CD4-positive, alpha-beta T cell treated with Interleukin-2 at 100 ng/mL for 4 hours (primary cell): ENCODE measurements at places on chromosomes 1 and 21.

DNA sequence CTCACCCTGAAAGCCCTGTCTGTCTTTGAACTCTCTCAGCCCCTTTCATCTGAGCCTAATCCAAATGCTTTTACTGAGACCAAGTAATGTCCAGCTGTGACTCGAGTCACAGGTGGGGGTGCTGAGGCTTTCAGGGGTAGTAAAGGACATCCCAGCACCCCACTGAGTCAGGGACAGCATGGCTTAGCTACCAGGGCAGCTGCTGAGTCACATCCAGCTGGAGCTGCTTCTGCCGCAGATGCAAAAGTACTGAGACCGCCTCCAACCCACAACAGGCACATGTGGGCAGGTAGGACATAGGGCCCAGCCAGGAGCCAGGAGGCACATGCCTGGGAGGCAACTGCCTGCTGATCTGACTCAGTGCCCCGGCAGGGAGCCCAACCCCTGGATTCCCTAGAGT, 6.7 kb upstream of the VSIG8 start:
- DNase-seq, result no peak

DNA sequence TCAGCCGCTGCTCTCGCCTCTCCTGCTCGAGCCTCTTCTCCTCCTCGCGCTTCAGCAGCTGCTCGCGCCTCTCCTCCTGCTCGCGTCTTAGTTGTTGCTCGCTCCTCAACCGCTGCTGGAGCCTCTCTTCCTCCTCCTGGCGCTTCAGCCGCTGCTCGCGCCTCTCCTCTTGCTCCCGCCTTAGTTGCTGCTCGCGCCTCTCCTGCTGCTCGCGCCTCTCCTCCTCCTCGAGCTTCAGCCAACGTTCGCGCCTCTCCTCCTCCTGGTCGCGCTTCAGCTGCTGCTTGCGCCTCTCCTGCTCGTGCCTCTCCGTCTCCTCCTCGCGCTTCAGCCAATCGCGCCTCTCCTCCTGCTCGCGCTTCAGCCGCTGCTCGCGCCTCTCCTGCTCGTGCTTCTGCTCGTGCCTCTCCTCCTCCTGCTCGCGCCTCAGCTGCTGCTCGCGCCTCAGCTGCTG, 3.7 kb downstream of the TCHH start:
- DNase-seq, result no peak

GRCh38 chr1:210384625-210385024, 55.9 kb downstream of the HHAT start:
- no peak for DNase-seq

DNA sequence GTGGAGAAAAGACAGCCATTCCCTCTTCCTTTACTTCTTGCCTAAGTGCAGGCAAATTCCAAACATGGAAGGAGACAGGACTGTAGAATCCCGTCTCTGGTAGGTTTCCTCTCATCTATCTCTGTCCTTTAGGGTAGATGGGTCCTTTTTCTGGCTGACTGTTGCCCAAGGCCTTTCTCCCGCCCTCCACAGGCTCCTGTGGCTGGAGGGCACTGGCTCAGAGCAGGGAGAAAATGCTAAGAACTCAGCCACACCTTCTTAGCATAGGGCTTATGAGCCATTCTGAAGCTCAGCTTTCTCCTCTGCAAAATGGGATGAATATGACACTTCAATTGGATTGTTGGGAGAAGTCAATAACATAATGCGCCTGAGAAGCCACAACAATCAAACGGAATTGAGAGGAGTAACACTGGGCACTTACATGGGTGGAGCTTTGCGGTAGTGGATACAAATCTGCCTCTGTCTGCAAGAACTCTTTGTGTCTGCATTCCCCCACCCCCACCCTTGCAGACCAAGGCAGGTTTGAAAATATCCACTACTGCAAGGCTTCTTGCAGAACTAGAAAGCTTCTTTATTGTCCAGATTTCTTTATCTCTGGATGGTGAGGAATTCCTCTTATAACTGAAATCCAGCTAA, 94.7 kb downstream of the CSMD2 start:
- DNase-seq, result no peak

DNA sequence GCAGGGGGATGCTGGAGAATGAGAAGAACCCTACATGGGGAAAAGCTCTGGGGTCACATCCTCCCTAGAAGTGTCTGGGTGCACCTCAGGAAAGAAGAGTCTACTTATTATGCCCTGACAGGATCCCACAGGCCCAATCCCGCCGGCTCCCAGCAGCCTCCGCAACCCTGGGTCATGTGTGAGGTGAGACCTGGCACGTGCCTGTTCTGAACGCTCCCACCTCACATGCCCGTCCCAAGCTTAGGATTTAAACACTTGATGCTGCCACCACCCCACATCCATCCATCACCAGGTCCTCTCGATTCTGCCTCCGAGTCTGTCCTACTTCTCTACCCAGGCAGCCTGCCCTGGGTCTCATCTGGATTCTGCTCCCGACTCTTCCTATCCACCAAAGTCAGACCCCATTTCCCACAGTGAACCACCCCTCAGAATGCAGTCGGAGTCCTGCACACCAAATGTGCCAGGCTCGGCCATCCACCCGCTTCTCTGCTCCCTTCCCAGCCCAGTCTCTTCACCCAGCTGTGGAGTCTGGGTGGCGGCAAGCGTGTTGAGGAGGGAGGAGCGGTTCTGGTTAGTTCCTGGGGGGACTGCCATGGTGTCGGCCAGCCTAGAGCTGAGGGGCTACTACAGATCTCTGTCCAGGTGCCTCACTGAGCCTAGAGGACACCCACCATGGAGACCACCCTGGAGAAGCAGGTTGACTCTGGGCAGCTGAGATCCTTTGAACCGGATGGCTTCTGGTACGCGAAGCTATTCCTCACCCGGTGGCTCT, 23.9 kb downstream of the SLC2A1 start:
- no peak for DNase-seq

DNA sequence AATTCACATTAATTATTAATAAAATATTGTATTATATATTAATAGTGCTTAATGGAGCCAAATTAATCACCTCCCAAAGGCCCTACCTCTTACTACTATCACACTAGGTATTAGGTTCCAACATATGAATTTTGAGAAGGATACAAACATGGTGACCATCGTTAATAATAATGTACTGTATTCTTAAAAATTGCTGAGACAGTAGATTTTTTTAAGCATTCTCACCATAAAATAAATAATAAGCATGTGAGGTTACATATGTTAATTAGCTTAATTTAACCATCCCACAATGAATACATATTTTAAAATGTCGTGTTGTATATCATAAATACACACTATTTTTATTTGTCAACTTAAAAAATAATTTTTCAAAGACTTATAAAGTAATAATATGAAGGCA, 299.2 kb upstream of the NR5A2 start:
- DNase-seq, result no peak

DNA sequence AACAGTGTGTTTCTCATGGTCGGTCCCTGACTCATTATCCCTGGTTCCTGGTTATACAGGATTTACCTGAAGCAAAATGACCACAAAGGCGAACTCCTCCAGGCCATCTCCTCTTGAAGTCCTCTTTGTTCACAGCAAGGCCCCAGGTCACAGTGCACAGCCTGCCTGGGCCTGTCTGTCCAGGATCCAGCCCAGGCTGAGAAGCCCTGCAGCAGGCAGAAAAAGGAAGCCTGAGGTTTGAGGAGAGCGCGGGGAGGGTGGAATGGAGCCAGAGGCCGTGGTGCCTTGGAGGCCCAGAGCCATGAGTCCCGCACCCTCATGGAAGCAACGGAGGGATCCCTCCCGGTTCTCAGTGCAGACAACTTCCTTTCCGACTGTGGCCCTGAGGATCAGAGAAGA, 136.8 kb upstream of the IRF2BP2 start:
- no peak for DNase-seq

DNA sequence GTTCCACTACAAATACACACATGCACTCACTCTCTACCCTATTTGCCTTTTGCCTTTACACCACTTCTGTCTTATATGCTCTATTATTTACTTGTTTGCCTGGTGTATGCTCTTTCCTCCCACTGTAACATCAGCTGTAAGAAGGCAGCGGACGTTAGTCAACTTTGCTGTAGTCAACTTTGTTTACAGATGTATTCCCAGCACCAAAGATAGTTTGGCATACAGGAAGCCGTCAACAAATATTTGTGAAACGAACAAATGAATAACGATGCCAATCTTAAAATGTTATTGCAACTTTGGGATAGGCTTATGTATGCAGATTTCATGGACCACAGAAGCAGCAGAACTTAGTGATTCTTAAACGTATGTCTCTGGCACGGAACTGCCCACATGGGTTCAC, 138.3 kb upstream of the GALNT2 start:
- no peak for DNase-seq

DNA sequence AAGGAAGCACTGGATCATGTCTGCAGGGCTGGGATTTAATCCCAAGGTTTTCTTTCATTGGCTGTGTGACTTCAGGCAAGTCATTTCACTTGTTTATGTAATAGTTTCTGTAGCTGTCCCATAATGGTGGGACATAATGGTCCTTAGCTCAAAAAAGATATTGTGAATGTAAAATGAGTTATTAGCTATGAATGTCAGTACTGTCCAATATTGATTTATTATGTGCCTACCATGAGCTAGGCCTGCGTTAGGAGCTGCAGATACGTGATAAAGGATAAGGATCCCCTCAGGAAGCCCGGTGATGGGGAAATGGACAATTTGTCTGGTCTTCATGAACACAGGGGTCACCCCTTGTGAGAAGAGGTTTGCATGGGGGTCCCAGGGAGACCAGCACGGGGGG, 95.8 kb downstream of the PLXNA2 start:
- no peak for DNase-seq

- peak; percentile 24 for DNase-seq
These were observed 234.7 kb downstream of the TOMM20 start for GRCh38 chr1:234893725-234894630.

GRCh38 chr1:25053576-25054250, 123.6 kb upstream of the RUNX3 start:
- no peak for DNase-seq
